ENCODE measurements at places on chromosomes 3 and 15.

- H3K27ac ChIP-seq = no peak within 1 kb of the TSS
- no peaks in the 10 kb centered on the region for H3K36me3 ChIP-seq
- no peaks in the 10 kb centered on the region for H3K4me1 ChIP-seq
- no peak within 1 kb of the TSS for H3K4me3 ChIP-seq
- no peak for DNase-seq
These were observed at the start of gene HAPLN3 for GRCh38 chr15:88894819-88895767. Gene HAPLN3 (minus strand): TSS chr15:88895544. CDS start chr15:88887298, 8,246 bp downstream.

DNA sequence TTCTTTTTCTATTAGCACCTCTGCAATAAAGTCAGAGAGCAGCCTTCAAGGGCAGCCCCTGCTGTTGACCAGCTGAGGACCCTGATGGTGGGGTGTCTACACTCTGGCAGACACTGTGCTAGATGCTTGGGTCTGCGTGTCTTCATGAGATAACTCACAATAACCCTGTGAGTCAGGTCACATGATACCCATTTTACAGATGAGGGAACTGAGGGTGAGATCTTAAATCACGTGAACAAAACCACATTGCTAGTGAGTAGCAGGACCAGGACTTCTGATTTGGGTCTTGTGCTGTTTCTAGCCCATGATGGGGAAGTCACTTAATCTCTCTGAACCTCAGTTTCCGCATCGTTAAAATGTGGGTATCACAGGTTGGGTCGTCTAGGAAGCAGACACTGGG is 118.5 kb upstream of the LIPC start:
- H3K4me3 ChIP-seq = no peak overlapping the region
- no peaks in the 10 kb centered on the region for H3K27me3 ChIP-seq
- no peak overlapping the region for H3K27ac ChIP-seq
- H3K36me3 ChIP-seq = no peaks in the 10 kb centered on the region
- no peaks in the 10 kb centered on the region for H3K4me1 ChIP-seq

DNA sequence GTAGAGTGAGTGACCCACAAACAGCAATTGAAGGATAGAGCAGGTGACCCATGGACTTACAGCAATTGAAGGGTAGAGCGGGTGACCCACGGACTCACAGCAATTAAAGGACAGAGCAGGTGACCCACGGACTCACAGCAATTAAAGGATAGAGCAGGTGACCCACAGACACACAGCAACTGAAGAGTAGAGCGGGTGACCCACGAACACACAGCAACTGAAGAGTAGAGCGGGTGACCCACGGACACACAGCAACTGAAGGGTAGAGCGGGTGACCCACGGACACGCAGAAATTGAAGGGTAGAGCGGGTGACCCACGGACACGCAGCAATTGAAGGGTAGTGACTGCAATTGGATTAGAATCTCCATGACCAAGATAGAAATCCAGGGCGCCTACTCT is 9.8 kb upstream of the TNK2 start:
- H3K4me3 ChIP-seq = no peak overlapping the region
- no peaks in the 10 kb centered on the region for H3K27me3 ChIP-seq
- no peaks in the 10 kb centered on the region for H3K36me3 ChIP-seq
- peaks cover 7% of the 10 kb centered on the region for H3K4me1 ChIP-seq

DNA sequence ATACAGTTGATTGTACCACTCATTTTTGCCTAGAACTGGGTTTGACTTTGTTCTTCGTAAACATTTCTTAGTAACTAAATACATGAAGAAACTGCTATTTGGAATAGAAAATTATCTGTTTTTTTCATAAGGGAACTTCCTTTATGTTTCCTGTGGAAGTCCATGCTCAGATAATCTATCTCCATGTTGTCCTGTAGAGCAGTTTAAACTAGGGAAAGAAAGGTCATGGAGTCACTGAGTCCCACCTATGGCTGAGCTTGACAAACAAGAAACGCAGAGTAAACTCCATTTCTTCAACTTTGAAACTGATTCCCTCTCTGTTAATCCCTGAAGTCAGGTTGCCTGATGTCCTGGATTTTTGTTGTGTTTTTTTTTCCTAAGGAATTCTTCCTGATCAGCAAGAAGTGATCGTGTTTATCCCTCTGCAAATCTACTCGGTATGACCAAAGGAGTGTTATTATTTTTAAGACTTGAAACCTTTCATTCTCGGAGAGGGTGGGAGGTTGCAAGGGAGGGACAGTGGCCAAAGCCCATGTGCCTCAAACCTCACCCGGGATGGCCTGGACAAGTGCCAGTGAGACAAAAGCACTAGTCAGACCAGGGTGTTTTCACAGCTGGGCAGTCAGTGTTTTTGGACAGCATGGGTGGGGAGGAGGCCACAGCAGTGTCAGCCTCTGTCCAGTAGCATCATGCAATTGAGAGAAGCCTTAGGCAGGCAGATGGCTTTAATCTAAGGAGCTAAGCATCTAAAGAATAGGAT is 129.8 kb upstream of the PHLDB2 start:
- peaks cover 90% of the 10 kb centered on the region for H3K4me1 ChIP-seq
- H3K27ac ChIP-seq = peak overlapping the region; percentile 97
- H3K36me3 ChIP-seq = no peaks in the 10 kb centered on the region
- peak overlapping the region; percentile 14 for H3K4me3 ChIP-seq

DNA sequence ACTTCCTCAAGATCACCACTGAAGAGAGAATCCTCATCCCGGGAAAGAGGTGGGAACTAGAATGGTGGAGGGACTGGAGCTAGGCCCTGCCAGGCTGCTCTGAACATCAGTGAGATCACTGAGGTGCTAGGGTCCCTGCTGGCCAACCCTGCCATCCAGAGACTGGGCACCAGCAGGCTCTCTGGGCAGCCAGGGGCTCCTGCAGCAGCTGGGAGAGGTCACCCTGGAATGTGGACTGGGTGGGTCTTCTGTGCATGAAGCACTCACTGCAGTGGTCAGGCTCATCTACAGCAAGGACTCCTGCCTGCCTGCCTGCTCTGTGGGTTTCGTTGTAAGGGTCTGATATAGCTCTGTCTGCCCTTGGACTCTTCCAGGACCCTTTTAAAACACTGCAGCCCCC is 24.9 kb downstream of the ALS2CL start:
- no peak overlapping the region for H3K4me3 ChIP-seq
- no peaks in the 10 kb centered on the region for H3K4me1 ChIP-seq
- no peaks in the 10 kb centered on the region for H3K36me3 ChIP-seq
- H3K27ac ChIP-seq = no peak overlapping the region
- DNase-seq = no peak
- H3K27me3 ChIP-seq = no peaks in the 10 kb centered on the region

DNA sequence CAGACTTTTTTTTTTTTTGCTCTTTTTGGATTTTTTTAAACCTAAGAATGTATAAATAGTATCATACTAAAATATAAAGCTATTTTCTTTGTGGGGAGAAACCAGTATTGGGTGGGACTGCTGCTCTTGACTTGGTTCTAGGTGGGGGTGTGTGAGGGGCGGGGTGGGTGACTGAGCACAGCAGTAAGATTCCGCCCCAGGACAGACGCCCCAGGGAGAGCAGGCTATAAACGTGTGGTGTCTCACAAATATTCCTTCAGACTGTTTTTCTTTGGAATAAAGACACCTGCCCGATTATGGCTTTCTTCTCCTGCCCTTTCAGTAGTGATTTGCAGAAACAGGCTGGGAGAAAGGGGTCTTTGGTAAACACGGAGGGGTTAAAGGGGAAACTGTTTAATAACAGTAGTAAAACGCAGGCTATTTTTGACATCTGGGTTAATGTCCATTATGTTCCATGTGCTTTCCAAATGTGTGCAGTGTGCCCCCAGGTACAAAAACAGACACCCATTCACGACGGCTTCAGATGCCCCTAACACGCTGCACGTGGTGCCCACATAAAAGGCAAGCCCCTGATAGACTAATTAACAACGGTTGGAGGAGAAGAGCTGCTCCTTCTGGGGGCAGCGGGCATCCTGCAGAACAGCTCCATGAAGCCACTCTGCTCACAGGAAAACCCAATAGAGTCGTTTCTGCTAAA is 28.6 kb upstream of the WNT5A start:
- no peak for DNase-seq
- no peaks in the 10 kb centered on the region for H3K36me3 ChIP-seq
- H3K27me3 ChIP-seq = no peaks in the 10 kb centered on the region
- H3K4me1 ChIP-seq = peaks cover 37% of the 10 kb centered on the region

GRCh38 chr3:194034346-194035336 is 101.3 kb upstream of the HES1 start:
- H3K4me1 ChIP-seq = peaks cover 41% of the 10 kb centered on the region
- no peak overlapping the region for H3K27ac ChIP-seq
- peak; percentile 71 for DNase-seq
- no peaks in the 10 kb centered on the region for H3K27me3 ChIP-seq
- no peaks in the 10 kb centered on the region for H3K36me3 ChIP-seq
- H3K4me3 ChIP-seq = peak overlapping the region; percentile 21

DNA sequence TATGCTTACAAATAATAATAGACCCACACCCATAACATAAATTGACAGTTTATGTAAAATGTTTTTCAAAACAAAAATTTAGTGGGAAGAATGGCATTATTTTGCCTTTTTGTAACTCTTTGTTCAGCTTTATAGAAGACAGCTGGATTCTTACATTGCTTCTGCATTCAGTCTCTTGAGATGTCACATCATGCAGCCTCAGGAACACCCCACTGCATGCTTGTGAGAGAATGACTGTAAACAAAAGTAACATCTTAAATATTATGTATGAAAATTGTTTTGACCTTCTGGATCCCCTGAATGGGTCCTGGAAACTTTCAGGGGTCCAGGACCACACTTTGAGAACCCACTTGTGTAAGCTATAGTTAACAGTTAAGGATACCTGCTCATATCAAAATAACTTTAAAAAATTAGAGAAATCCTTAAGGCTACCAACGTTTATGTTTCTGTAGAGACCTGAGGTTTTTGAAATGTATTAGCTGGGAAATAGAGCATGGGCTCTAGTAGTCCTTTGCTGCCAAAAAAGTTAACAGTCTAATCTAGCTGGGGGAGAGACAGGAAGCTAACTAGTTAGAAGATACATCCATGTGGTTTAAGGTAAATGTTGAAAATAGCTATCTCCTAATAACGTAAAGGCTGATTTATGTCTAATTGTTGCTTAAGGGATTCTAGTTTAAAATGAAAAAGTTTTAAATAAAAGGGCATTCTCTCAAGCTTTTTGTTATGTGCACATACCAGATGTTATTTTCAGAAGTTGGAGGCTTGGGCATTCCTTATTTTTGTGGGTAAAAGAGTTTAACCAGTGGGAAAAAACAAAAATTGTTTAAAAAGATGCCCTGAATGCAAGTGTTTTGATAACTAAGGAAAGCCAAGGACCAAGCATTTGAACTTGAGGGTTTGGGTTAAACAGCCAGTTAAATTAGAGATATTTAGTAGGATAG is 3.8 kb downstream of the USP3 start:
- no peak for DNase-seq
- no peaks in the 10 kb centered on the region for H3K27me3 ChIP-seq
- H3K36me3 ChIP-seq = no peaks in the 10 kb centered on the region
- no peak overlapping the region for H3K4me3 ChIP-seq

DNA sequence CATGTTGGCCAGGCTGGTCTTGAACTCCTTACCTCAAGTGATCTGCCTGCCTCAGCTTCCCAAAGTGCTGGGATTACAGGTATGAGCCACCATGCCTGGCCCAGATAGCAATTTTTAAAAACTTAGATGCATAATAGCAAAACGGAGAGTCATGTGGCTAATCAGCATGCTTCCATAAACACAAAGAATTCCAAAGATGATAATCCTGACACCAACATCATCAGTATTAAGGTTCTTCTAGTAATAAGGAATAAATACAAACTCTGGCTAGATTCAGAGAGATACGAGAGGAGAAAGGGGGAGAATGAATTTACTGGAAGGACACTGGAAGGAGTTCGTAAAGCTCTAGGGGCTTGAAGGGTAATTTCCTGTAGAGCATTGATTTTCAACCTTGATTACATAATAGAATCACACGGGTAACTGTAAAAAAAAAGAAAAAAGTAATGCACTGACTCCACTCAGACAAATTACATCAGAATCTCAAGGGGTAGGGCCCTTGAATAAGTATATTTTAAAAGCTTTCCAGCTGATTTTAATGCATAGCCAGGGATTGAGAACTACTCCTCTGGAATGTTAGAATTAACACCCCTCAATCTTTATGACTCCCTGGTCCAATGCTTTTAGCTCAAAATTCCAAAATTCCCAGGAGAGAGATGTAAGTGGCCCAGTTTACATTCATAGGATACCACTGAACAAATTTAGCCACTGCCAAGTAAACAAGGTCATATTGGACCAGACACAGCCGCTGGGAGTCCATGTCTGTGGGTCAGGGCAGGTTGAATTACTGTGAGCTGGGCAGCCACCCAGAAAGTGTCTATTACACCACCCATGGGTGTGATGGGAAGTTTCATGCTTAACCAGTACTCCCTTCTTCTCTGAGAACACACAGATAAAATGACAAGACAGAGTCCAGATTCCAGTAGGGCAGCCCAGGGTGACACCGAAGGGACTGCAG is 243.9 kb downstream of the TBL1XR1 start:
- H3K4me1 ChIP-seq = no peaks in the 10 kb centered on the region
- no peak overlapping the region for H3K27ac ChIP-seq
- H3K4me3 ChIP-seq = no peak overlapping the region
- no peaks in the 10 kb centered on the region for H3K27me3 ChIP-seq
- no peak for DNase-seq

DNA sequence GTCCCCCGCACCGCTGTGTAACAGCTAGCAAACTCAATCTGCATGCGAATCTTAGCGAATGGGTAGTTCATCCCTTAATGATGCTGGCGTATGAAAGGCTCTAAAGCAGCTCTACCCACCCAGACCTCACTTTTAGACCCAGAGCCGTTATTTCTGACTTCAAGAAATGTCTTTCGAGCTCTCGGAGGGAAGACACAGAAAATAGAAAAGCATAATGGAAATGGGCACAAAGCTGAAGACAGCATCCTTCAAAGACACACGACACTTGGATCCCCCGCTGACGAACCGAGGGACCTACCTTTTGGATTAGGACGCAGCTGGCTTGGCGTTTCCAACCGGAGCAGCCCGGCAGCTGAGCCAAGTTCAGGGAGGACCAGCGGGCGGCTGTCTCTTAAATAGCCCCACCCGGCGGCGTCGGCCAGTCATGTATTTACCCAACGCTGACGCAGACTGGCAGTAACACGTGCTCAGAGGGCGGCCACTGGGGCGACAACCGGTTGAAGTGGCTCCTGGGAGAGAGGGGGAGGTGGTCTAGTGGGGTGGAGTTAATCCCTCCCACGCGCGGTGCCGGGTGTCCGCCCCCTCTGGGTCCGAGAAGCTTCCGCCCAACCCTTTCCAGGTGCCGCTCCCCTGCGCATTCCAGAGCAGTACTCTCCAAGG is 1.5 kb downstream of the CCK start:
- H3K4me1 ChIP-seq = no peaks in the 10 kb centered on the region
- no peak overlapping the region for H3K27ac ChIP-seq
- no peaks in the 10 kb centered on the region for H3K27me3 ChIP-seq
- H3K4me3 ChIP-seq = no peak overlapping the region
- DNase-seq = no peak

DNA sequence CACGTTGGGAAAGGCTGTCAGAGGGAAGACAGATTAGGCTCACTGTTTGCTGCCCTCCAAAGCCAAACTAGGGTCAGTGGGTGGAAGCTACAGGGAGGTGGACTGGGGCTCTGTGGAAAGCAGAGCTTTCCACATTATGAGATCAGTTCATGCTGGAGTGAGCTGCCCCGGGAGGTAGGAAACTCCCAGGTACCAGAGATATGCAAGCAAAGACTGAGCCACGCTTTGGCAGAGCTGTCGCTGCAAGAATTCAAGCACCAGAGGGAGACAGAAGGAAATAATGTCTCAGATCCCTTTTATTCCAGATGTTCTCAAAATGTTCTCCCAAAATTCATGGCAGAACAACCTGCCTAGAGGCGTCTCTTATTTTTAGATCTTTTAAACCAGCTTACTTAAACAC is 286.6 kb downstream of the WDR72 start:
- no peak overlapping the region for H3K27ac ChIP-seq
- H3K27me3 ChIP-seq = no peaks in the 10 kb centered on the region
- no peaks in the 10 kb centered on the region for H3K4me1 ChIP-seq
- no peaks in the 10 kb centered on the region for H3K36me3 ChIP-seq
